Mucosa of gallbladder (tissue), 1 donor: ENCODE measurements at places on chromosomes 11 and 22.
A peak's percentile ranks its signal among the peaks of the same experiment; 100 is the strongest.

- no peak for DNase-seq
These were observed 7.2 kb downstream of the TAF6L start for GRCh38 chr11:62778441-62778840.

GRCh38 chr22:45268167-45268957, 16.4 kb upstream of the UPK3A start:
- DNase-seq: no peak

- DNase-seq: peak; percentile 17
These were observed 1.6 kb upstream of the KMT2A start for GRCh38 chr11:118434553-118435289.

DNA sequence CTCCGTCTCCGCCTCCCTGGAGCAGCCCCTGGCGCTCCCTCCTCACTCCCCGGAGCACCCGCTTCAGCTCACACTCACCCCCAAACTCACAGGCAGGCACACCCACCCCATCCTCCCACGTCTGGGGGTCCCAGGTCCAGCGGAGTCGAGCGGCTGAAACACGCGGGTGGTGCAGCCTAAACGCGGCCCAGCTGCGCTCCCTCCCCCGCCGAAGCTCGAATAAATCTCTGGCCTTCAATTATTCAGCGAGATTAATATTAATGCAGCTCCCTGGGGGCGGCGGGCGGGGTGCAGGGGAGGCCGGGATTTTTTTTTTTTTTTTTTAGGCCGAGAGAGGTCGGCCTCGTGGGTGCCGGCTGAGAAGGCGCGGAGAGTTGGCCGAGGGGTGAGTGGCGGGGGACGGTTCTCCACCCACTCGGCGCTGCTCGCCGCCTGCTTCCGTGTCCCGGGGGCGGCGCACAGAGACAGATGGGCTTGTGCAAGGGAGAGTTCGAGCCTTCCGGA, 524 bp upstream of the SLC1A2 start:
- DNase-seq: no peak

GRCh38 chr11:128765104-128765503, 71.2 kb downstream of the FLI1 start:
- DNase-seq: no peak

DNA sequence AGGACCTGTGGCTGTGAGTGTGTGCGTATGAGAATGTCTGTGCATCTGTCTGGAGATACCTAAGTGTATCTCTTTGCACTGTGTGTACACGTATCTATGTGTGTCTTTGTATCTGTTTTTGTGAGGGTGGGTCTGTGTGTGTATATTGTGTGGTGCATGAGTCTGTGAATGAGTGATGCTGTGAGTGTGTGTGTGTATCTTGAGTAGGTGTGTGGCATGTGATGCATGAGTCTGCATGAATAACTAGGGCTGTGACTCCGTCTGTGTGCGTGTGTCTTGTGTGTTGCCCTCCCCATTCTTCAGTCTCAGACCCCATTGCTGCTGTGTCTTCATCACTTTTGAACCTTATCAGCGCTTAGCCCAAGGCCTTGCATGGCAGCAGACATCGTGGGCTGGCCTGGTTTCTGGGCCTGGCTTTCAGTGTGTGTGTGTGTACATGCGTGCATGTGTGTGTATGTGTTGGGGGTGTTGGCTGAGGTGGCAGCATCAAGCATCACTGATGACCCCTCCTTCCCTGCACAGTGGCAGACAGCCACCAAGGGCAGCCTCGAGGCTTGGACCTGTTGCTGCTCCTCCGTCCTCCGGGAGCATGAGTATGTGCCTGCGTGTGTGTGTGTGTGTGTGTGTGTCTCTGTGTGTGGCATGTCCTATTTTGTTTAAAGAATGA, 1.4 kb downstream of the SGSM1 start:
- peak; percentile 37 for DNase-seq
